Astrocyte of the hippocampus (primary cell): ENCODE measurements at places on chromosomes 3 and 15.

DNA sequence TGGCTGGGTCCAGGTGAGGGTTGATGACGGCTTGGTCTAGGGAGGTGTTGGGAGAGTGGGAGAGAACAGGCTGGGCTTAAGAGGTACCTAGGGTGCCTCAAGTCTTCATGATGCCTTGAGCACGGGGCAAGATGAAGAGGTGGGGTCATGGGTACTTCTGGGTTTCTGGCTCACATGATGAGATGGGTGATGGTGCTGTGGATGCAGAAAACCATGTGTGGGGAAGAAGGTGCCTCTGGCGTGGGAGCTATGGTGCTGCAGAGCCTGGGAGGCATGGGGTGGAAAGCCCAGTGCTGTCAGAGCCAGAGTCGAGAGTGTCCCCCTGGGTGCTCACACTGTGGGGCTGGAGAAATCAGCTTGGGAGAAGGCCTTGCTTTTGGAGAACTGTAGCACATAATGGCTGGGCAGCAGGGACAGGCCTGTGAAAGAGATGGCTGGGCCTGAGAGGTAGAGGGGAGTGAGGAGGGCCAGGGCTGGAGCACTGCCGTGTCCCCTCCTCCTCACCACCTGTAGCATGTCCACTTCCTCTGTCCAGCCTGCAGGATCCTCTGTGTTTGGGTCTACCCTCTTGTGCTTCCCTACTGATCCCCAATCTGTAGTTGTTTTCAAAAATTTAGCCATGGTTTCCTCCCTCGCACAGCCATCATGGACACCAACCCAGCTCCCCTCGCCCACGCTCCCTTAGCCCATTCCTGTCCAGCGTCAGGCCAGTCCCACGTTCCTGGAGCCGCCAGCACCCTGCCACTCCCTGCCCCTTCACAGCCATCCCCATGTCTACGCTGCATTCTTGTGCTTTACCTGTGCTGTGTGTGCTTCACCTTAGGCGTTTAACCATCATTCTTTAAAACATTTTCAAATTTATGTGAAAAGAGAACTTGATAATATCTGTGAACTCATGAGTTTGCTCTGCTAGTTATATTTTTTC lies 132.0 kb downstream of the EEFSEC start:
- no peak for DNase-seq

DNA sequence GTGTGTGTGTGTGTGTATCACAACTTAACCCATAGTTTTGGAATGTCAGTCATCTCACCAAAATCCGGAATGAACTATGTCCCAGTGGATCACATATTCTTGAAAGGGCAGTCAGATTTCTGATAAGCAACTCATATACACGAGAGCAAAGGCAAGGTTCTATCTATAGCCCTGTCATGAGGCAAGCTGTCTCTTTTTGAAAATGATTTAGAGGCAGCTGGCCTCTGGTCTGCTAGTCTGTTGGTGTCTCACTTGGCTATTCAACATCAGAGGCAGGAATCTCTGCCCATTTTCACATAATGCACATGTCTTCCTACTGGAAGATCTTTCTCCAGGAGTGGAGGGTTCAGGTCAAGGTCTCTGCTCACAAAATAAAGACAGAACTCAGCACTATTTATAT lies 79.8 kb downstream of the CNTN6 start:
- DNase-seq = no peak

GRCh38 chr15:78317145-78317836 lies 17.9 kb upstream of the SKIC8 start:
- no peak for DNase-seq

- DNase-seq = no peak
Measured at GRCh38 chr3:141963301-141963700, 86.9 kb downstream of the ATP1B3 start.

DNA sequence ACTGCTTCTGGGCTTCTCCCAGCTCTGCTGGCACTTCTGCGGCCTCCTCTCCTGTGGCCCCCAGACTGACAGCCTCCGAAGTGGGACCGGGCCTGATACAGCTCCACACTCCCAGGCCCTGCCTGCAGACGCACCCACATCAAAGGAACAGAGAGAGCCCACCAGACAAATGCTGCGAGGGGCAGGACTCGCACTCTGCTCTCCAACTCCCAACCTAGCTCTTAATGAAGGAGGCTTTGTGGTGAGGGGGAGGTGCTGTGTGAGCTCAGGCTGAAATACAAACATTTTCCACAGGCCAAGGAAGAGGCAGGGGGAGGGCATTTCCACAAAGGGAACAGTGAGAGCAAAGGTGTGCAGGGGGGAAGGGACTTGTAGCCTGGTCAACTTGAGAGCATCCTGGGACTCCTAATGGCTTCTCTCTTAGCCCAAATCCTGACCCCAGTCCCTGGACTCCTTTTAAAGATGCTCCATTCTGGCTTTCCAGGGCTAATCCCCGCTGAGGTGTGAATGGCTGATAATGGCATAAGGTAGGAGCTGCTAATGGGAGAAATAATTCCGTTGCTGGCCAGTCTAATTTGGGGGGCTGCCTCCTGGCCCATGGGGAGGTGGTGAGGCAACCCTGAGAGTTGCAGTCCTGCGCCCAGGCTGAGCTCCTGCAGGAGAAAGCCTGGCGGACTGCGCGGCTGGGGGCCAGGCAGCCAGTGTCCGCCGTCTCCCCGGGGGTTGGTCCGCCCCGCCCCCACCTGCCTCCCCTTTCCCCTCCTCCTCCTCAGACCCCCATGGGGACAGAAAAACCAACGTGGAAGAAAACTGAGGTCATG lies 9.6 kb downstream of the LINGO1 start:
- DNase-seq = no peak
